ENCODE measurements at places on chromosomes 3 and 15.

GRCh38 chr3:140767566-140767965 is 89.7 kb downstream of the TRIM42 start:
- no peak for DNase-seq

DNA sequence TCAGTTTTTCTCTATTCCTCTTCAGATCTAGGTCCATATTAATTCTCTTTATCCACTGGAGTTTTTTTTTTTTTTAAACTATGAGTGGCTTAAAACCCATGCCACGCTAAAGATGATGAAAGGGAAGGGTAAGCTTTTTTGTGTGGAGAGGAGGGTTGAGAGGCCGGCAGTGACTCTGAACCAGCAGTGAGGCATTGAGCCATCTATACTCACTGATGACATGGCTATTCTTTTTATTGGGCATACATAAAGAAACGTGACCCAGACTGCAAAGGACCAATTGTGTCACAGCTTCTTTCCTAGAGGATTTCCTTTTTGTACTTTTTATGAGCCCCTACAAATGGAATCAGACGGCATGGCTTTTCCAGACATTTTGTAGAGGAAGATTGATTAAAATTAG is 662.2 kb downstream of the AGBL1 start:
- no peak for DNase-seq

GRCh38 chr3:53051929-53052328 is 6.1 kb upstream of the SFMBT1 start:
- DNase-seq = no peak

DNA sequence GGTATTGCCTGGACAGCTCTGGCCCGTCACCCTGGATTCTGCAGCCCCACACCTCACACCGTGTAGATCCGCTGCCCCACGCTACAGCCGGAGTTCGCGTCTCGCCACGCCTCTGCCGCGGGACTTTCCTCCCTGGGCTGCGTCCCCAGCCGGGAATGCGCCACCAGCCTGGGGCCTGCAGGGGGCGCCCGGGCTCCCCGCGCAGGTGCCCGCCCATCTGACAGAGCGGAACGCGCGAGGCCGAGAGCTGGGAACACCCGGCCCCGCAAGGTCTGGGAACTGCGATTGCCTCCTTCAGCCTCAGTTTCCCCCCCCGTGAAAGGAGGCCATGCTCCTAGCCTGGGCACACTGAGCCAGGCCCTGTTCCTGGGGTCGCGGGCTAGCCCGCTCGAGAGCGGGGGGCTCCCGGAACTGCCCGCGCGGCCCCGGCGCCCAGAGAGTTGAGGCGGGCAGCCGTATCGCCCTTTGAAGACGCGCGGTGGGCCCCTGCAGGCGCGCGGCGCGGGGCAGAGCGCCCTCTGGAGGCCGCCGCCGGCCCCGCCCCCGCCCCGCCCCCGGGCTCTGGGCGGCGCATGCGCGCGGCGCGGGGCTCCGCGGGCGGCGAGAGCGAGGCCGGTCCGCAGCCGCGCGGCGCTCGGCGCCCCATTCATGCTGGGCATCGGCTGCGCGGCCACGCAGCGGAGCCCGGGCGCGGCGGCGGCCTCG is at the start of gene PLXNA1:
Gene PLXNA1 (plus strand): TSS at position 645 of the 705 bp plus-strand sequence. CDS start 5,479 bp downstream, outside the sequence.
- peak; percentile 92 for DNase-seq

DNA sequence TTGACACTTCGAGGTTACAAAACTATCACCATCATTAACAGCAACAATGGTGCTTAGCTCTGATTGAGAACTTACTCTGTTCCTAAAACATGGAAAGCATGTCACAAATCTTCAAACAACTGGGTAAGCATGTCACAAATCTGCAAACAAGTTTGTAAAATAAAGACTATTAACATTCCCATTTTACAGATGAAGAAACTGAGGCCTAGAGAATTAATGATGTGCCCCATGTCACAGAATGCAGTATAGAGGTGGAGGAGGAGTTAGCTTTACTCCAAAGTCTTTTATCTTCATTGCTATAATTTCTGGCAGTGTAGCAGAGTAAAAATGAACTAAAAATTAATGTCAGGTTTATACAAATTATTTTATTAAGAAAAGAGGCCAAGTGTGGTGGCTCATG is 73.4 kb downstream of the NR2F2 start:
- no peak for DNase-seq

GRCh38 chr15:56838085-56838484 is 80.4 kb upstream of the TCF12 start:
- DNase-seq = no peak

GRCh38 chr3:72964633-72965032 is 32.0 kb upstream of the PPP4R2 start:
- no peak for DNase-seq

DNA sequence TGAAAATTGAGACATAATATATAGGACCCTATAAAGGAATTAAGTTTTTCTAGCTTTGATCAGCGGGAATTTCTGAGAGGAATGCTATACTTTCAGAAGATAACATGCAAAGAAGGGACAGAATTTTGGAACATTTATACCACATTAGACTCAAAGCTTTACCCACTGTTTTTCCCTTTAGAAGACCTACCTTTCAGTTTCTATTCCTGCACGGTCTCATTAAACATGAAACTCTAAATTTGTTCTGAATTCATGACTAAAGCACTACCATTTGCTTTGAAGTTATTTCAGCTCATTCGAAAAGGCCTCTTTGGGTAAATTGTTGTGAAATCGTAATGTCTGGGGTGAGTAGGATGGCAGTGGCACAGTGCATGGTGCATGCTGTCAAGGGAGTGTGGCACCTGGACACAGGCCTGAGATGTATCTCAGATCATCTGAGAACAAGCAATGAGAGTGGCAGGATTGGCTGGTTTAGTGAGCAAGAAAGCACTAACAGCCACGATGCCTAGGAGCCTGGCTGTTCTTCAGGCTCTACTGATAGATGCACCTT is 42.5 kb downstream of the CHCHD4 start:
- DNase-seq = no peak

DNA sequence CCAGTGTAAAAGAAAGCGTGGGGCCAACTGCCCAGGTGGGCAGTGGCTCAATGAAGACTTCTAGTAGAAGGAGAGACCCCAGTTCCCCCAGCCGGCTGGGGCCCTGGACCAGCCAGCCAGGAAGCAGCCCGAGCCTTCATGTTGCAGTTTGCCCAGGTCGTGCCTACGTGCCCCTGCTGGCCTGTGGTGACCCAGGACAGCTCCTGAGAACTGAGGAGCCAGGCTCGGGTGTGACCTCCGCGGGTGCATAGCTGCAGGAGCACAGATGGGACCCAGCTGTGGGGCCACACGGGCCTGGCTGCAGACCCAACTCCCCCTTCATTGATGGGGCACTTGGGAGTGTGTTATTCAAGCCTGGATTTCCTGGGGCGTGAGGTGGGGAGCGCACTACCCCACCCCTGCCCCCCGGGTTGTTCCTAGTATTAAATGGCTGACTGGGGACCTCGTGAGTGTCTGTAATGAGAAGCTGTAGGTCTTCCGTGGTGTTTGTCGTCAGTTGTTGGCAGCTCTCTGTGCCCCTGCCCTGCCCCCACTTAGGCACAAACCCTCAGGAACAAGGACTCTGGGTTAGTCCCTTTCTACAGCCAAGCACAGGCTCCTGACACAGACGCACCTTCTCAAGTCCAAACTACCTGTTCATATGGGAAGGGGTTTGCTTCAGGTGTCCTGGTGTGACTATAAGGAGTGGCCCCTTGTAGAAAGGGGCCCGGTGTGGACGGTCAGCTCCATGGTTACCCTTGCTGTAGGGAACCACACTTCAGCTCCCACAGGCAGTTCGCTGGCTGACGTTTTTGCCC is 39.1 kb downstream of the IDH2 start:
- no peak for DNase-seq

- DNase-seq = peak; percentile 72
These were observed 34.5 kb downstream of the PLA2G4D start for GRCh38 chr15:42059661-42060476.

DNA sequence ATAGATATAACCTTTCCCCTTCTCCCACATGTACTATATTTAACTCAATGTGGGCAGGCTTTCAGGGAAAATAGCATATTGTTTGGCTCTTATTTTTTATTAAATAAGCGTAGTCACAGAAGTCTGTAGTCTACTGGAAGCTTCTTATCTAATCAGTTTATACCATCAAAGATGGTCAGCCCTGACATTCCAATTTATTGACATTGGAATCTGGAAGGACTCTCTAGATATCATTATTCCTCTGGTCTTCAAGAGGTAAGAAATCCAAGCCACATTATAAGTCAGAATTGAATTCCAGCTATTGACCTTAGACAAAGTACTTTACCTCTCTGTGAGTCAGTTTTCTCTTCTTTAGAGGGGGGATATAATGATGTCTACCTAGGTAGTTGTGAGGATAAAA is 38.5 kb upstream of the SCAANT1 start:
- DNase-seq = no peak

DNA sequence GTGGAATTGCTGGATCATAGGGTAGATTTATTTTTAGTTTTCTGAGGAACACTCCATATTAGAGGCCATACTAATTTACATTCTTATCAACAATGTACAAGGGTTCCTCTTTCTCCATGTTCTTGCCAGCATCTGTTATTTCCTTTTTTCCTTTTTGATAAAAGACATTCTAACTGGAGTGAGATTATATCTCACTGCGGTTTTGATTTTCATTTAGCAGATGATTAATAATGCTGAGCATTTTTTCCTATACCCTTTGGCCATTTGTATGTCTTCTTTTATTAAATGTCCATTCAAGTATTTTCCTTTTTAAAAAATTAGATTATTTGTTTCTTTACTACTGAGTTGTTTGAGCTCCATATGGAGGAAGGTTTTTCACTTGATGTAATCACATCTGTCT is 1189.5 kb downstream of the ZPLD1 start:
- no peak for DNase-seq

GRCh38 chr3:126985132-126985985 is 2.4 kb downstream of the PLXNA1 start:
- DNase-seq = no peak

- DNase-seq = no peak
These were observed 28.3 kb downstream of the GNB5 start for GRCh38 chr15:52162876-52163275.

GRCh38 chr3:40605960-40606359 is 81.2 kb downstream of the ZNF621 start:
- DNase-seq = no peak

- DNase-seq = no peak
These were observed 6.9 kb upstream of the CLPX start for GRCh38 chr15:65192016-65192415.

DNA sequence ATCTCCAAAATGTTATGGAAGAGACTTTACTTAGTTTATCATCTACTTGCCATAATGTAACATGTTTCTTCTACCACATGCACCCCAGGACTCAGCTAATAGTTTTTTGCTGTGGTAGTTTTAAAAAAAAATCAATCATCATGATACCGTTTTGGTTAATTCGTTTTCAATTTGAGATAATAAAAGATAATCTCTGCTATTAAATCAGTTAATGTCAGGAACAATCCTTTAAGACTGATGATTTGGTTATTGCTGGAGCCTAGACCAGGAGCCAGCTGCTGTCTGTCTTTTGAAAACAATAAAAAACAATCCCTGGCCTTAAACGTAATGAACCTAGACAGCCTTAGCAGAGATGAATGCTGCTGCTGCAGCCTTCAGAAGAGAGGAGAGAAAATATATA is 403.7 kb downstream of the OXSM start:
- DNase-seq = no peak

DNA sequence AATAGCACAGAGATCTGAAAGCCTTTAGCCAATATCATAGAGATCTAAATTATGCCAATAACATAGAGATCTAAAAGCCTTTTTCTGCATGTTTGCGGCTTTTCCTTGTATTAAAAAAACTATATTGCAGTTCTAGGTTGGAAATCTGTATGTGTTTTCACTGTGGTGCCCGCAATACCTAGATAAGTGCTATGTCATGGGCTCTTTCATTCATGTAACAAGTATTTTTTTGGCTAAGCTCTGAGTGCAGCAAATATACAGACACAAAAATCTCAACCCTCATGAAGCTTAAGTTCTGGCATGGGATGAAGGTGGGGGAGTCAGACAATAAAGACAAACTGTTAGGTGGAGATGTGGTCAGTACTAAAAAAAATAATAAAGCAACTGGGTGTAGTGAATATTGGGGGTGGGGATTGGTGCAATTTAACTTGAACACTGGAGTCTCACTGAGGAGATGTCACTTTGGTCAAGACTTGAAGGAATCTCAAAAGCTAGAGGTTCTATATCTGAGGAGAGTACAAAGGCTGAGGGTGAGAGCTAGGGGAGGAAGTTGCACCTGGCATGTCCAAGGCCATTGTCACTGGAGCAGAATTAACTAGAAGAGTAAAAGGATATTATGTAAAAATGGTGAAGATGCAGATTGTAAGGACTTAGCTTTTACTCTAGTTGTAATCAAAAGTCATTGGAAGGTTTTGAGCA is 973 bp downstream of the BUB1B start:
- no peak for DNase-seq

DNA sequence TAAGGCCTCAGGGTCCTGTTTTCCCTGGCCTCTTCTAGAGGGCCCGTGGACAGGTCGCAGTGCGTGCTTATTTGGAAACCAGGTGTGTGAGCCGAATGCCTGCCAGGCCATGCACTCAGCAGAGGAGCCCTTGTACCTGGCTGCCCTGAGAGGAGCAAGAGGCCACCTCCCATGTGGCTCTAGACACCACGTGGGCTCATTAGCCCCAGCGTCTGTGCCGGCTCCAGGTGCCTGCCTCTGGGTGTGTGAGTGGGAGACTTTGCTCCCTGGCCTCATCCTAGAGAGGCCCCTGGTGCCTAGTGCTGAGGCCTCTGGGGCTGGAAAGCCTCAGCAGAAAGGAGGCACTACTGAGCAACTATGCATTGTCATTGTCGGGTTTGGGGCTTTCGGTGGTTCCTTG is 50.4 kb downstream of the KLF13 start:
- DNase-seq = peak; percentile 84

DNA sequence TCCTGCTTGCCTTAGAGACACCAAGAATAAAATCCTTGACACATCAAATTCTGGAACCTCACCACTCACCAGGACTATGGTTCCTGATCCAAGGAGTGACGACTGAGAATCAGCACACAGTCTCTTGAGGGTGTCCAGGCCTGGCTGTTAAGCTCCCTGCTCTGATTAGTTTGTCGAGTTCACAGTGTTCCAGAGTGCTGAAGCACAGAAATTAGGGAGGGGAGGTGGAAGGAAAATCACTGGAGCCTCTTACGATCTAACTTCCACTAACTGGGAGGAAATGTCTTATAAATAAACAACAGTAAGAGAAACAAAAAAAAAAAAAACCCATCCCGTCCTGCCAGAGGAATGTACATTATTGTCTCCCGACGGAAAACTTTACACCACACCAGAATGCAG is 330.2 kb downstream of the TIGIT start:
- DNase-seq = no peak

DNA sequence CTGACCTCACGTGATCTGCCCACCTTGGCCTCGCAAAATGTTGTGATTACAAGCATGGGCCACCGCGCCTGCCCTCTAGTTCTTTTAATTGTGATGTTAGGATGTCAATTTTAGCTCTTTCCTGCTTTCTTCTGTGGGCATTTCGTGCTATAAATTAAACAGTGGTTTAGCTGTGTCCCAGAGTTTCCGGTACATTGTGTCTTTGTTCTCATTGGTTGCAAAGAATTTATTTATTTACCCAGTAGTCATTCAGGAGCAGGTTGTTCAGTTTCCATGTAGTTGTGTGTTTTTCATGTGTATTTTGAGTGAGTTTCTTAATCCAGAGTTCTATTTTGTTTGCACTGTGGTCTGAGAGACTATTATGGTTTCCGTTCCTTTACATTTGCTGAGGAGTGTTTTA is 30.1 kb downstream of the MYRIP start:
- no peak for DNase-seq

GRCh38 chr15:29130951-29131839 is 138.4 kb downstream of the NSMCE3 start:
- DNase-seq = no peak

GRCh38 chr15:40695469-40695890 is 506 bp downstream of the RAD51 start:
- no peak for DNase-seq

- DNase-seq = no peak
These were observed 11.9 kb downstream of the ANP32A start for GRCh38 chr15:68808770-68809169.
